ENCODE measurements at places on chromosomes 6 and 20. TPM values are rescaled to one million over a fixed set of nuclear protein-coding genes. Genes with fewer than 3 reads are reported as not detected.

RAD21L1 gene
- total RNA-seq, result not detected

PKIB gene
- total RNA-seq, result 44.7 TPM

SLC13A3 gene
- total RNA-seq, result 19.7 TPM

DLL1 gene
- total RNA-seq, result 3.6 TPM

CALHM6 gene
- 2.4 TPM for total RNA-seq

CD24 gene
- 377 TPM for total RNA-seq

GNRH2 gene
- total RNA-seq, result 2.1 TPM

C6orf89 gene
- 39.1 TPM for total RNA-seq

TSBP1 gene
- not detected for total RNA-seq
